Left colon (tissue), 2 donors: ENCODE measurements at places on chromosomes 5 and 9.

GRCh38 chr9:130194378-130194932 lies 22.3 kb downstream of the NCS1 start:
- no peak for DNase-seq

- DNase-seq, result no peak
Measured at GRCh38 chr9:131335368-131335755, 45.8 kb downstream of the PLPP7 start.

DNA sequence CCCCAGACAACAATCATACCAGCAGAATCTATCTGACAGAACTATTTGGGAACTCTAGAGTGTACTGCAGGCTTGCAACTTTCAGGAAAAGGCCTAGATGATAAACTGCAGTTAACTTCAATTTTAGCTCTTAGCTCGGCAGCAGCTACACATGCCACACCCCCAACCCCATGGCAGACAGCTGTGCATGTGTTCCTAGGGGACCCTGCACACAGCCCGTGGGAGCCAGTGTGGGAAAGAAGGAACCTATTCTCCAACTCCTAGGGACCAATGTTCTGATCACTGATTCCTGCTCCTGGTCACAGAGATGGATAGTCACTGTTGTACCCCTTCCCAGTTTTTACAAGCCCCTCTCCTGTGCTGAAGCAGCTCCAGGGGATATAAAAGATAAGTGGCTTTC lies 179.6 kb downstream of the DRD1 start:
- no peak for DNase-seq

GRCh38 chr9:95434116-95435073 lies 82.4 kb downstream of the PTCH1 start:
- no peak for DNase-seq

DNA sequence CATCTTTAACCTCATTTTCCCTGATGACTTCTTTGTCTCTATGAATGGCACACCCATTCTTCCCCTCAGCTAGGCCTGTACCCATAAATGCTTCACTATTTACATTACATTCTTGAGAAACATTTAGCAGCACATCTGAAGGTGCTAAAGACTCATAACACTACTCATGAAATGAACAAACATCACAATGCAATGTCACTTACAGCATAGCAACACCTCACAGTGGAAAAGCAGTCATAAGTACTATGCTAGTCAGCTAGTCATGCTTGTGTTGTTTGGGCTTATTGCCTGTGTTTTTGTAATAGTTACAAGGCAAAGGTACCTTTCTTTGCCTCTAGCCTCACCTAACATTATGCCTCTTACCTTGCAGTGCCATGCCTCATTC lies 228.9 kb downstream of the KIAA0825 start:
- no peak for DNase-seq

- no peak for DNase-seq
Measured at GRCh38 chr5:55771175-55771655, 33.4 kb downstream of the DDX4 start.
